Nephron progenitor cell (in vitro differentiated cells): ENCODE measurements at places on chromosomes 16 and 17.

- DNase-seq, result no peak
Observed at GRCh38 chr17:32541640-32542039, 54.8 kb downstream of the CDK5R1 start.

DNA sequence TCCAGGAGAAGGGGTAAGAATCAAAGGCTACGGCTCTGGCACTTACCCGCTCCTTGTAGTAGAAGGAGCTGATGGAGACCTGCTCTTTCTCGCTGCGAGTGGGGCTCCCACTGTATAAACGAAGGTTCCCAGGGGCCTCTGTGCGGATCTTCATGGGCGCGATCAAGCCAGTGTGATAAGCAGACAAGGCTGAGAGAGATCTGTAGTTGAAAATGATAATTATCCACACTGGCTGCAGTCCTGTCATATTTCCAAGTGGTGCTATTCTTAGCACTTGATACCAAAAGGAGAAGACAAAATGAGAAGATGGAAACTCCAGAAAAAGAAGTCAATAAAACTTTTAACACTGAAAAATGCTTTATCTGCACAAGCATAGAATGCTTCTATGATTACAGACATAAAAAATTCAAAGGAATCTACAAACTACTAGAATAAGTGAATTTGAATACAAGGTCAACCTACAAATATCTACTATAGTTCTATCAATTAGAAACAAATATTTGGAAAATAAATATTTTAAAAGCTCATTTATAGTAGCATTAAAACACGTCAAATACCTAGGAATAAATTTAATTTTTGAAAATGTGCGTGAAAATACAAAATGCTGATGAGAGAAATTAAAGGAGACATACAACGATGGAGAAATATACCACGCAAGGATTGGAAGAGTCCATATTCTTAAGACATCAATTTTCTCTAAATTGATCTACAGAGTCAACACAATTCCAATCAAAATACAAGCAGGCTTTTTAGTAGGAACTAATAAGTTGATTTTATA lies 80.8 kb downstream of the WDR59 start:
- DNase-seq, result no peak

- no peak for DNase-seq
Observed at GRCh38 chr17:73371836-73372235, 60.0 kb upstream of the CDC42EP4 start.

DNA sequence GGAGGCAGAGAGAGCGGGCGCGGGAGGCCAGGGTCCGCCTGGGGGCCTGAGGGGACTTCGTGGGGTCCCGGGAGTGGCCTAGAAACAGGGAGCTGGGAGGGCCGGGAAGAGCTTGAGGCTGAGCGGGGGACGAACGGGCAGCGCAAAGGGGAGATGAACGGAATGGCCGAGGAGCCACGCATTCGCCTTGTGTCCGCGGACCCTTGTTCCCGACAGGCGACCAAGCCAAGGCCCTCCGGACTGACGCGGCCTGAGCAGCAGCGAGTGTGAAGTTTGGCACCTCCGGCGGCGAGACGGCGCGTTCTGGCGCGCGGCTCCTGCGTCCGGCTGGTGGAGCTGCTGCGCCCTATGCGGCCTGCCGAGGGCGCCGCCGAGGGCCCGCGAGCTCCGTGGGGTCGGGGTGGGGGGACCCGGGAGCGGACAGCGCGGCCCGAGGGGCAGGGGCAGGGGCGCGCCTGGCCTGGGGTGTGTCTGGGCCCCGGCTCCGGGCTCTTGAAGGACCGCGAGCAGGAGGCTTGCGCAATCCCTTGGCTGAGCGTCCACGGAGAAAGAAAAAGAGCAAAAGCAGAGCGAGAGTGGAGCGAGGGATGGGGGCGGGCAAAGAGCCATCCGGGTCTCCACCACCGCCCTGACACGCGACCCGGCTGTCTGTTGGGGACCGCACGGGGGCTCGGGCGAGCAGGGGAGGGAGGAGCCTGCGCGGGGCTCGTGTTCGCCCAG lies 1.2 kb upstream of the CBX4 start:
- peak; percentile 51 for DNase-seq

DNA sequence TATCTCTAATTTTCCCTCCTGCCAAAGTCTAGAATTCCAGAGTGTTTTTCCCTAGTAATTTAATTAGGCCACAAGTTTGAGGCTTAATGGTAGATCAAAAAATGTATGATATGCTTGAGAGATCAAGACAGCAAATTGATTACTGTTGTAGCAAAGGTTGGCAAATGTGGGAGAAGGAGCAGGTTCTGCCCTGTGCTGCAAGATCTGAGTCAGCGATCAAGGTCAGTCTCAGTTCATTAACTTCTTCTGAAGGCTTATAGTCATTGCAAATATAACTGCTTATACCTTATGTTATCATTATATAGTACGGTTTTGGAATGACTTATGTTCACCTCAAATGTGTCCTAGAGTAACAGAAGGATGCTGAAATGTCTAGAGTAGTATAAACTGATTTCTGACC lies 231.1 kb upstream of the TBX2 start:
- DNase-seq, result no peak
